ENCODE measurements at places on chromosomes 1 and 21.
A peak's percentile ranks its signal among the peaks of the same experiment; 100 is the strongest.

DNA sequence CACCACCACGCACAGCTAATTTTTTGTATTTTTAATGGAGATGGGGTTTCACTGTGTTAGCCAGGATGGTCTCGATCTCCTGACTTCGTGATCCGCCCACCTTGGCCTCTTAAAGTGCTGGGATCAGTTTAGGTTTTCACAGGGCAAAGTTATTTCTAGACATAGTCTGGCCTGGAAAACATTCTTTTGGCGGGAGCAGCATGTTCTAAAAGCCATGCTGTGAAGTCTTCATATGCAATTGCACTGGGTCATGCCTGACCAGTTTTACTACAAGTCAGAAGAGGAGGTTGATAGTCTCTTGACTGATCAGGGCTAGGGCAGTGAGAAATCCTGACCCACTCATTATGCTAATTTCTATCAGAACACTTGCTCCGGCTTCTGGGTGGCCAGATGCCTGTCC lies 131.6 kb upstream of the POU3F1 start:
- no peak for DNase-seq

DNA sequence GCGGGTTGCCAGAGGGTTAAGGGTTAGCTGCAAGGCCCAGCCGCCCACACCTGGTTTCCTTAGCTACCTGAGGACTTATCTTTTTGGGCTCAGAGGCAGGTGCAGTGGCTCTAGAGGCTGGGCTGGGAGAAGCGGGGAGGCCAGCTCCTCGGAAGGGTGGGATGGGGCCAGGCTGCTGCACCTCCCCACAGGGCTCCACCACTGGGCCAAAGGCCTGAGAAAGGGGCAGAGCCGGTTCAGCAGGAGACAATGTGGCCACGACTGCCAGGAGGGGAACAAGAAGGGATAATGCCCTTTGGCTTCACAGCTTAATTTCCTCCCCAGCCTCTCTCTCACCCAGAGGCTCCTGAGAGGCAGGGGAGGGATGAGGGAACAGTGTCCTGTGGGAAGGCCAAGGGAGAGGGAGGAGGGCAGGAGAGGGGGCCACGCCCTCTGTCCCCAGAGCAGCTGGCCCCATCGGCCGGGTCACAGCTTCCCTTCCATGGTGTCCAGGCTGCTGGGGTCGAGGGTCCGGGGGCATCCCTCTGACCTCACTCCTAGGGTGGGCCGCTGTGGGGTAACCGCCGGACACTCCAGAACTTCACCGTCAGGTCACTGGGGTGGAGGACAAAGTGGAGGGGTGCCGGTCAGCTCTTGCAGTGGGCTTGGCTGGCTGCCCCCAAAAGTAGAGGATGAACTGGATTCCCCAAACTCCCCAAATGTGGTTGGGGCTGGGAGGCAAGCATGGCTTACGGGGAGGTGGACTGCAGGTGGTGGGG lies 50.4 kb downstream of the KIF21B start:
- no peak for DNase-seq

GRCh38 chr1:222384531-222384930 lies 163.4 kb downstream of the HHIPL2 start:
- no peak for DNase-seq

DNA sequence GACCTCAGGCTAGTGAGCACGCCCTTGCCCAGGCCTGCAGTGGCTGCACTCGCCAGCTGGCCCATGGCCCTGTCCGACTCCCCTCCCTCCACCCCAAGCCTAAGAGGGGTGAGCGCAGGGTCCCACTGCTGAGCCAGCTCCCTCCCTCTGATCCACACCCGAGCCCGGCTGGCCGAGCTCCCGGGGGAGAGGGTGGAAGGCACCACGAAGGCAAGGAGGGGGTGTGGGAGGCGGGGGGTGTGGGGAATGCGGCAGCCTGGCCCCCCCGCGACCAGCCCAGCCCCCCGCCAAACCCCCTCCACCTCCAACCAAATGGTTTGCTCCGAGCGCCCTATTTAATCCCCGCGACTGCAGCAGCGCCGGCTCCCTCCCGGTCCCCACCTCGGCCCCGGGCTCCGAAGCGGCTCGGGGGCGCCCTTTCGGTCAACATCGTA lies at the start of gene CADM3:
TSS of gene CADM3 (plus strand) at position 362 of the 434 bp plus-strand sequence. CDS start 151 bp downstream, outside the sequence.
- DNase-seq: no peak

DNA sequence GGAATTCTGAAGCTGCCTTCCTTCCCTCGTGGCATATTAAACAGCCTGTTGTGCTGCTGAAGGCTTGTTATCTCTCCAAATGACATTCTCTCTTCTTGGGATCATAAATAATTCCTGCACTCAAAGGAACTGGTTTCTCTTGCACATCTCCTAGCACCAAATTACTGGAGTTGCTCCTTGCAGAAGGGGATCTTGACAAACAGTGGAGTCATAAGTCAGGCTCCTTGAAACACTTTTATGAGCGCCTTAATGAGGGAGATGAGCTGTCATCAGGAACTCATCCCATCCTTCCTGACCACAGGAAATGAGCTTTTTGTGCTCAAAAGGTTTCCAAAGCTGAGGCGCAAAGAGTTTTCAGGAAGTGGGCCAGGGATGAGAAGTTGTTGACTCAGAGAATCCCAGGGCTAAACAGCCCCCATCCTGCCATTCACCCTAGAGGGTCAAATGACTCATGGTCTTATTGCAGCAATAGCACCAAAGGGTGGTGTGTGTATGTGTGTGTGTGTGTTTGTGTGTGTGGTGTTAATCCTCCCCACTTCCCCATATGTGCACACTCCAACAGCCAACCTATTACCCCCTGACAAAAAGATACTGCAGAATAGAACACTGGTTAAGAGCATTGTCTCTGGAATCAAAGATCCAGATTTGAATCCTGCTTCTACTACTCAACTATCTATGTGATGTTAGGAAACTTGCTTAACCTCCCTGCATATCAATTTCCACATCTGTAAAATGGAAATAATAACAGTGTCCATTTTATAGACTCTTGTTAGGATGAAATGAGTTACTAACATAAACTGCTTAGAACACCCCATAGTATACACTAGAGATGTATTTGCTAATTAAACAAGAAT lies 2.8 kb upstream of the PHC2 start:
- DNase-seq: peak; percentile 70

- DNase-seq: no peak
These were observed 48.9 kb upstream of the LEPR start for GRCh38 chr1:65371544-65371943.

DNA sequence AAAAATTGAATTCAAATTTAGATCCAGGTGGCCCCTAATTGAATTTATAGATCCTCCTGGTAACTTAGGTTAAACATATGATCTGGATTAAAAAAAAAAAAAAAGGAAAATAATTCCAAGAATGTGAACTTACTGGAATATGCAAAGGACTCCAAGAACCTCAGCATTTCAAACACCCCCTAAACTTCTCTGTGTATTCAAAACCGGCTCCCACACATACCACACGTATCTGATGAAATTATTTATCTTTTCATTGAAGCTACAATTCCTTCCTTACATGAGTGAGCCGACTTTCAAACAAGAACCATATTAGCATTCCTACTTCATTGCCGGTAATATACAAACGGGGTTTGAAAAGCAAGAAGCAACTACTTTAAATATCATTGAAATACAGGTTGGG lies 61.4 kb upstream of the FMN2 start:
- no peak for DNase-seq

DNA sequence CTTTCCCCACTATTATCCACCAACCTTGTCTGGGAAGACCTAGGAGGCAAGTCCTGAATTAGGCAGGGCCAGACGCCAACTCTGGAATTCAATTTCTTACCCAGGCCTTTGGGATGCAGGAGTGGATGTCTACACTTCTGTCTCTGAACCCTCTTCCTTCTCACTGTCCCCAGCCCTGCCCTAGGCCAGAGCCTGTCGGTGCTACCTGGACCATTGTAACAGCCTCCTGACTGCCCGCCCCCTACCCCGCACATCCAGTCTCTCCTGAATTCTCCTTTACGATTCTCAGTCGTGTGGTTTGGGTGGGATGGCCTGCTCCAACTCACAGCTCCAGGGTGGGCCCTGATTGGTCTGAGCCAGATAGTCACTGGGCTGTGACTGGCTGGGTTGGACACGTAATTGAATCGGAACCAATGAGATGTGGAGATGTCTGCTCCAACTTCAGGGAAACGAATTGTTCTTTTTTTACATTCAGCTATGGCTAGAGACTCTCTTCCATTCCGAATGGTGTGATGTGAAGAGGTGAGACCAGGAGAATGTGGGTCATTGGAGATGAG lies 304.6 kb downstream of the PTPRU start:
- DNase-seq: no peak

DNA sequence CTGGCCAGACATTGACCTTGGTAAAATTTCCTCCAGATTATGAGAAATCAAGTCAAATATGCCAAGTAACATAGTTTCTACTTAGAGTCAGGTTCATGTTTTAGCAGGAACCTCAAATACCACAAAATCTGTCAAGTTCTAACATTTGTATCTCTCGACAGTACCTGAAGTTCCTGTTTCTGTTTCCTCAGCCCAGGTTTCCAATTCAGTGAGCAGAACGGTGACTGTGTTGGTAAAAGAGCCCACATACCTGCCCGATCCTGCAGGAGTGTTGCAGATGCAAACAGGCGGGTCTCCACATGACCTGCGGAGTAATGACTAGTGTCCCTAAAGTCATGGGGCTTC lies 57.9 kb upstream of the LGALS8 start:
- no peak for DNase-seq

GRCh38 chr1:51699391-51699790 lies 82.5 kb downstream of the OSBPL9 start:
- DNase-seq: no peak

GRCh38 chr1:68331117-68331865 lies 99.0 kb upstream of the WLS start:
- peak; percentile 64 for DNase-seq
